ENCODE measurements at places on chromosomes 1 and 21.

- no peak for DNase-seq
Observed at GRCh38 chr21:41901099-41901498, 22.0 kb upstream of the PRDM15 start.

DNA sequence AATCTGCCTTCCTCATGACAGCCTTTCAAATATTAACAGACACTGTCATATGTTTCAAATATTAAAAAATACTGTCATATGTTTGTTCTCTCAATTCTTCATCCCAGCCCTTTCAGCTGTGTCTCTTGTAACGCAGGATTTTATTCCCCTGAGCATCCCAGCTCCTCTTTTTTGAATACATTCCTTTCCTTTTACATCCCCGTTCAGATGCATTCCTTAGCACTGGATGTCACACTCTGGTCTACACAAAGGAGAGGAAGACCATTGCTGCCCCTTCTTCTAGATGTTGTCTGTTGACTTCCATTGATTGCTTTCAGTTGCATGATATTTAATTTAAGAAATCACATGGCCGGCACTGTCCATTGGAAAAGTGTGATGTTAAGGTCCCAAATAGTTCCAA is 117.4 kb upstream of the PAXBP1 start:
- DNase-seq, result no peak

- DNase-seq, result peak; percentile 42
Observed at GRCh38 chr1:195939844-195940243, 668.4 kb downstream of the KCNT2 start.

- DNase-seq, result no peak
Observed at GRCh38 chr1:90650401-90650800, 66.7 kb downstream of the BARHL2 start.

DNA sequence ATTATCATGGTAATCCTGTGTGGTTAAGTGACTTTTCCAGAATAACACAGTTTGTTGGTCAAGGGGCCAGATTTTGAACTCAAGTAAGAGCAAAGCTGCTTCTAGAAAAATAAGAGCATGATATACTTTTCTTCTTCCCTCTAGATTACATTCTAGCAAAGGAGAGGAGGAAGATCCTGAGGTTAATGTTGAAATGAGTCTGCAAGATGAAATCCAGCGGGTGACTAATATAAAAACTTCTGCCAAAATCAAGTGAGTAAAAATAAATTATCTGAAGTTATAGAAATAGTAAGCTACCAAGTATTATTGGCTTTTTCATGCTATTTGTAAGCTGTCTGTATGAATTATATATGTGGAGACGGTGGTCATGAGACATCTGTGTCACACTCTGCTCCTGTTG is 12.8 kb downstream of the WDR3 start:
- no peak for DNase-seq

GRCh38 chr1:110259770-110260169 is 49.7 kb downstream of the KCNC4 start:
- no peak for DNase-seq

GRCh38 chr1:217924924-217925323 is 293.8 kb downstream of the SPATA17 start:
- no peak for DNase-seq

DNA sequence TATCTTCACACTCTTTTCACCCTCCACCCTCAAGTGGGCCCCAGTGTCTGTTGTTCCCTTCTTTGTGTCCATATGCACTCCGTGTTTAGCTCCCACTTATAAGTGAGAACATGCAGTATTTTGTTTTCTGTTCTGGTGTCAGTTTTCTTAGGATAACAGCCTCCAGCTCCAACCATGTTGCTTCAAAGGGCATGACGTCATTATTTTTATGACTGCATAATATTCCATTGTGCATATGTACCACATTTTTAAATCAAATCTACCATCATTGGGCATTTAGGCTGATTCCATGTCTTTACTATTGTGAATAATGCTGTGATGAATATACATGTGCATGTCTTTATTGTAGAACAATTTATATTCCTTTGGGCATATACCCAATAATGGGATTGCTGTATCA is 140.3 kb downstream of the LYPLAL1 start:
- no peak for DNase-seq

- DNase-seq, result no peak
Observed at GRCh38 chr21:21730512-21730911, 732.3 kb downstream of the NCAM2 start.

DNA sequence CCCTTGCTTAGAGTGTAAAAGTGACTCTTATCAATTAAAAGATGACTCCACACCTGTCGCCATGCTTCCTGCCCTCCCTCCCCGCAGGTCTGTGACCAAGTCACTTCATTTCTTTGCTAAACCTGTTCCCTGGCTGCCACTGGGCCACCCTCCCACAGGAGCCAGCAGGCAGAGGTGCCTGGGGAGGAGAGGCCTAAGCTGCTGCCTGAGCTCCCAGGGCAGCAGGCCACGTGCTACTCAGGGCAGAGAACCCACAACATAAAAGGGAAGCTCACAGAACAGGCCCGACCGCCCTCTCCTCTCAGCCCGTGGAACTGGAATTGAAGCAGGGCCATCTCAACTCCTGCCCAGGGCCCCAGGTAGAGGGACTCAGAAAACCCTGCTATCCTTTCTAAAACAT is 4.9 kb downstream of the C1orf198 start:
- DNase-seq, result no peak

DNA sequence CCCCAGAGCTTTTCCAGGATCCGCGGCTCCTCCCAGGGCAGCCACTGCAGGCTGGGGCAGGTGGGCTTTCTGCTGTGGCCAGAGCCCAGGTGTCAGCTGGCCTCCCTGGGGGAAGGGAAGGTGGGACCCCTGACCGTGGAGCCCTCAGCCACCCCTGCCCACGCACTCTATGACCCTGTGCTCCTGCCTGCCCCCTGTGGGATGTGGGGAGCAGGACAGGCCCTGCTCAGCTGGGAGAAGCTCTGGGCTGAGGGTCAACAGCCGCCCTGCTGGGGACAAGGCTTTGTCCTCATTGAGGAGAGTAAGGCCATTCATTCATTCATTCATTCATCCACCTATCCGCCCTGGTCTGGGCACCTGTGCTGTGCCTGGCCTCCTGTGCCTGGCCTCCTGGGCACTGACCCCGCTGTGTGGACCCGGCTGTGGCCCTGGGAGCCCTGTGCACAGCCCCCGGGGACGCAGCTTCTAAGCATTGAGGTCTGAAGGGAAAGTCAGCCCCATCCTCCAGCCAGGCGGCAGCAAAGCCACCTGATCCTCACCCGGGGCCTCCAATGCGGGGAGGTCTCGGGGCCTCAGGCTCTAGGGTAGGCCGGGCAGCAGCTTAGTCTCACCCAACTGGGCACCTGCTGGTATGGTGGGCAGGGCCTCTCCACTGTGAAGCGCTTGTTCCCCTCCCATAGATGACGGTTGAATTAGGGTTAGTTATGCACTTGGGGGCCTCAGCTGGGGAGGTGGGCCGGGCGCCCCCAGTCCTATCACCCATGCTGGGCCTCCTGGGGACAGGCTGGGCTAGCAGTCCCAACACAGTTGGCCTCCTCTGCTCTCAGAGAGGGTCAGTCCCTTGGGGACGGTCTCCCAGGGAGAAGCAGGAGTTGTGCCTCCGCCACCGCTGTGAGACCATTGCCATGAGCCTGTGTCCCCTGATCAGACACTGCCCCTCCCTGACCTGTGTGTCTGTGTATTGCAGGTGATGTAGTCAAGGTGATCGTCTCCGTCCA is 6.0 kb downstream of the TNFRSF14 start:
- DNase-seq, result no peak

- no peak for DNase-seq
Observed at GRCh38 chr1:91805311-91805801, 80.6 kb downstream of the TGFBR3 start.

DNA sequence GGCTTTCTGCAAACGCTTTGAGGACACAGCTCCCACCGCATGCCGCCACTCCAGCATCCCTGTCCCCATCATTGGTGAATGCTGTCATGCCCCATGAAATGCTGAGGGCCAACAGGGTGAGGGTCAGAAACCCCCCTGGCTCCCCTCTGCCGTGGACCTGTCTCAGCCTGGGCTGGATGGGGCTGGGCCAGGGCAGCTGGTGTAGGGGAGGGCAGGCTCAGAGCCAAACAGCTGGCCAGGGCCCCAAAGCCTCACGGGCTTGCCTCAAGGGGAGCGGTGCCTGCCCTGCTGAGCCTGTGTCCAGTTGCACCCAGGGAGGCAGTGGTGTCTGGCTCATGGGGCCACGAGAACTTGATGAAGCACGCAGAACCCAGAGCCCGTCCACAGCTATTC is 49.7 kb downstream of the S100B start:
- DNase-seq, result no peak

GRCh38 chr1:160171980-160172379 is 18.4 kb upstream of the CASQ1 start:
- no peak for DNase-seq

DNA sequence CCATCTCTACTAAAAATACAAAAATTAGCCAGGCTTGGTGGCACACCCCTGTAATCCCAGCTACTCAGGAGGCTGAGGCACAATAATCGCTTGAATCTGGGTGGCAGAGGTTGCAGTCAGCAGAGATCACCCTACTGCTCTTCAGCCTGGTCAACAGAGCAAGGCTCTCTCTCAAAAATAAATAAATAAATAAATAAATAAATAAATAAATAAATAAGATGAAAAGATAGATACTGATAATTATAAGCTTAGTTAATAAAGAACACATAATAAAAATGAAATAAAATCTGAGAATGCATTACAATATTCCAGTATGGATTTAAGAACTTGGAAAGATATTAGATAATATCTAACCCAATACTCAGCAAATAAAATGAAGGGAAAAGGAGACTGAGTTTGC is 235.9 kb upstream of the DAB1 start:
- DNase-seq, result no peak

DNA sequence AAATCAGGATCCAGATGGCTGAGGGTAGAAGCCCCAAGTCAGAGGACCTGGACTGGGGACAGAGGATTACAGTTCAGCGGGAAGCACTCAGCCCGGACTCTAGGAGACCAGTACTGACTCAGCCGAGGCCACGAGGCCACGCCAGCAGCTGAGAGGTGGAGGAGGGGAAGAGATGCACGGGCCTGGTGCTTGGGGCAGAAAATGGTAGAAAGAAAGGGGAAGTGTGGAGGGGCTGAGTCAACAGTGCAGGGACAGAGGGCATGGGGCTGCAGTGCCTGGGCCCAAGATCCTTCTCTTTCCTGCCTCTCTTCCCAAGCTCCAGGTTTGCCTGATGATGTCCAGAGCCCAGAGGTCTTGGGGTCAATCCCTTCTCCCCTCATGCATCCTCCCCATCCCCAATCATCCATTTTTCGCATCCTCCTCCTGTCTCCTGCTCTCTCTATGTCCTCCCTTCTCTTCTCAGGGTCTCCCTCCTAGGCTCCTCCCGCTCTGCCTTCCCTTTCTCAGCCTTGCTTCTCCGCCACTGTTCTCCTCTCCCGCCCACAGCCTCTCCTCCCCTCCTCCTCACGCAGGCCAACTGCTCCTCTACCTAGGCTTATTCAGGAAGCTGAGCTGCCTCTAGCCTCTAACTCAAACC is 7.7 kb downstream of the ARHGEF2 start:
- peak; percentile 91 for DNase-seq

GRCh38 chr1:159915571-159916241 is 9.6 kb downstream of the TAGLN2 start:
- DNase-seq, result no peak

DNA sequence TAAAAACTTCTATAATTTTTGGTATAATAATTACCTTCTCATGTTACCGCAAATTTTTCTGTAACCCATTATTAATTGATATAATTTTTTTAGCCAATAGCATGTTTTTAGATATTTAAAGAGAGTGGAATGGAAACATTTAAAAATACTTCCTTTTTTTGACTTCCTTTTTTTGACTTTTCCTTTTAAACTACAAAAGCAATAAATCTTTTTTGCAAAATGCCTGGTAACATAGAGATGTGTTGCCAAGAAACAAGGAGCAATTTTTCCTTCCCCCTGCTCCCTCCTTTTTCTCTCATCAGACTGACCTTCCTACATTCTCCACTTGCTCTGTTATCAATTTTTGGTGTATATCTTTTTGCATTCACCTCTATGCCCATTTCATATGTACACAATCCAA is 666.2 kb downstream of the ADGRL2 start:
- no peak for DNase-seq

DNA sequence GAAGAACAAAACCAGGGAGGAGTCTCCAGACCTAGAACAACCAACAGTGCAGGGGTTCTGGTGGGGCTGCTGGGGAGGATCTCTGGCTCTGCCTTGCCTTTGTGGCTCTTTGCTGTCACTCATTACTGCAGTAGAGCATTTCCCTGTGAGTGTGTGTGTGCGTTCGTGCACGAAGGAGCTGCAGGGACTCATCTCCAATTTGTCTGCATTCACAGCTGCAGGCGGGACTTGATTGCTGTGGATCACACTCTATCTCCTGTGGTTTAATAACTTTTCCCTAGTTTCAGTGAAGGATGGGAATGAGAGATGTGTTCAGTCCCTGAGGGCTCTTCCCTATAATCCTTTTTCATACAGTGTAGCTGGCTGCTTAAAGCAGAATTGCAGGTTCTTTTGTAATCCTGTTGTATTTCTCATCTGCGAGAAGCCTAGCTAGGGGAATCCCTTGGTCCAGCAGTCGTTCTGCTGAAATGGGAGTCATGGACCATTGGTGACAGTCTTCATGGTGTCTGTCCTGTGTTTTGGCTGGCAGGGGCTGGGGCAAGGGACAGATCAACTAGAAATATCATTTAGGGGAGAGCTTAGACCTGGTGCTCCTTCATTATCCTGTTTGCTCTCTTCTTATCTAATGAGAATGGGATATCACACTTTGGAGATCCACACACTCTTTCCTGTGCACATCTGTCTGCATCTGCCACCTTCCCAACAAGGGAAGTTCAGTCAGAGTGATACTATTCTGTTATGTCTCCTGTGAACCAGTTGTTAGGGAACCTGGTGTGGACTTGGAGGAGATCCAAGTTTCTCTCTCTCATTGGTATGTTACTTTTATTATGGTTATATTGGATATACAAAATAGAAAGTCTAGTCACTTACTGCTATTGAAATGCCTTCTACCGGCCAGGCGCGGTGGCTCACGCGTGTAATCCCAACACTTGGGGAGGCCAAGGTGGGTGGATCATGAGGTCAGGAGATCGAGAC is 3.0 kb downstream of the PCP4L1 start:
- DNase-seq, result no peak

DNA sequence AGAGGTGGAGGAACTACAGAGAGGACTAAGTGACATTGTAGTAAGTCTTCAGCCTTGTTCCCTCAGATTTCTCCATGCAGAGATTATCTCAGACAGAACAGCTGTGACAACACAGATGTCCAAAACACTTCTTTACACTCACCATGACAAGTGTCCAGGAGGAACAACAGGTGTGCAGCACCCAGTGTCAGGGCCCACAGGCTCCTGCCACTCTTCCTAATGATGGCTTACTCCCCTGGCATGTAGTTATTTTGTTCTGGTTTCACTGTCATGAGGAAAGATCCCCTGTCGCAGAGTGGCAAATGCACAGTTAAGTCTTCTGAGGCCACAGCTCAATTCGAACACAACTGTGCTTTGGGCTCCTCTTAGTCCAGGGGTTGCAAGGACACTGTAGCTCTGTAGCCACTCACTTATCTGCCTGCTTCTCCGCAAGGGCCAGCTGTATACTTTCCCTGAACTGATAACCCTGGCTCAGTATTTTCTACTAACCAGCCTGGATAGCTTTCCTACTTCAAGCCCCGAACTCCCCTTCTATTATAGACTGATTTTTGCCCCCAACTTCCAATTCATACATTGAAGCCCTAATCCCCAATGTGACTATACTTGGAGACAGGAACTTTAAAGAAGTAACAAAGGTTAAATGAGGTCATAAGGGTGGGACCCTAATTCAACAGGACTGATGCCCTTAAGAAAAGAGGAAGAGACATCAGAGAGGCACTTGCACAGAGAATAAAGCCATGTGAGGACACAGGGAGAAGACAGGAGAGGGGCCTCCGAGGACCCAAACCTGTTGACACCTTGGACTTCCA is 11.1 kb downstream of the PDZK1 start:
- no peak for DNase-seq

- DNase-seq, result no peak
Observed at GRCh38 chr1:205315008-205315618, 6.4 kb downstream of the NUAK2 start.

Measured in pons (tissue), 1 donor.